Activated CD4-positive, alpha-beta T cell treated with anti-CD3 and anti-CD28 coated beads for 1 hour (primary cell): ENCODE measurements at places on chromosomes 5 and 9.

DNA sequence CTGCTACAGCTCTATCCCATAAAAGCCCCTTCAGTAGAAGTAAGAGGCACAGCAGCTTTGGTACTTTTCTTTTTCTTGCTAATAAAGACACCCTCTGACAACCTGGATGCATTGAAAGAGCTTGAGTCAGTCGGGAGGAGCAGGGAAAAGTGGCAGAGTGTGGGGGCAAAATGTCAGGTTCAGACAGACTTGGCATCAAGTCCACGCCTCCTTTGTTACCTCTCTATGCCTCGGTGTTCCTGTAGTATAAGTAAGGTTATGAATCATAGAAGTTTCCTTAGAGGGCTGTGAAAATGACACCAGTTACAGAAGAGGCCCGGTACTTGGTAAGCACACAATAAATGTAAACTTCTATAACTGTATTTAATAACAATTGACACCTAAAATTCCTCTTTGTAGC lies 133.9 kb downstream of the ESM1 start:
- no peak for DNase-seq

DNA sequence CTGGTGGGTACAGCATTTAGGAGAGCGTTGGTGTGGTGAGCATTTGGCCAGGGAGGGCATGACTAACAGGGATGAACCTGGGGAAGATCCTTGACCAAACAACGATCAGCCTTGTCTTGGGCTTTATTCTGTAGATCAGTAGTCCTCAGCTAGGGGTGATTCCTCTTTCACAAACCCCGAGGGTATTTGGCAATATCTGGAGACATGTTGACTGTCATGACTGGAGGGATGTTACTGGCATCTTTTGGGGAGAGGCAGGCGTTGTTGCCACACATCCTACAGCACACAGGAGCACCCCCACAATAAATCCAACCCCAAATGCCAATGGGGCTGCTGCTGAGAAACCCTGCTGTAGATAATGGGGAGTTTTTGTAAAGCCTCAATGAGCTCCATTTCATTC lies 43.9 kb downstream of the OSTF1 start:
- DNase-seq = no peak

DNA sequence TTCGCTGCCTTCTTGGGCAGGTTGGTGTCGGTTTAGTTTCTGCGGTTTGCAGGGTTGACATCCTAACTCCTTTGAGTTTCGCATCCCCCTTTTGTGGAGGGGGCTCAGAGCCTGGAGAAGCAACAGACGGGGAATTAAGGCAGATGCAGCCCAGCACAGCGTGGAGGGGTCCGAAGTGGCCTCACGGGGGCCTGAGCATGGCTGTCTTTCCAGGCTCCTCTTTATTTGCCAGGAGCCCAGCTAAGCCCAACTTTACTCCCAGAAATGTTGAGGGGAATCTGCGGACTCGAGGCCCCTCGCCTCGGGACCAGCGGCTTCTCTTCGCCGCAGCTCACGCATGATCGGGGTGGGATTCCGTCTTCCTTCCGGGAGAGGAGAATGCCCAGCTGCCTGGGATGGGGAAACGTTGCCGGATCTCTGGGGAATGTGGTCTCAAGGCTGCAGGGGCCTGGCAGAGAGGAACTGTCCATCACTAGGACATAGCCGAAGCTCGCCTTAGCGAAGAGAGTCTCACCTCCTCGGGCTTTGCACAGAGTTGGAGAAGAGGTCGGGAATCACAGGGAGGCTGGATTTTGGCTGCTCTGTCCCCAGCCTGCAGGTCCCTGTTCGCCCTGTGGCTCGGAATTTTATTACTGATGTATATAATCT lies 1.3 kb downstream of the RAI14 start:
- DNase-seq = no peak

DNA sequence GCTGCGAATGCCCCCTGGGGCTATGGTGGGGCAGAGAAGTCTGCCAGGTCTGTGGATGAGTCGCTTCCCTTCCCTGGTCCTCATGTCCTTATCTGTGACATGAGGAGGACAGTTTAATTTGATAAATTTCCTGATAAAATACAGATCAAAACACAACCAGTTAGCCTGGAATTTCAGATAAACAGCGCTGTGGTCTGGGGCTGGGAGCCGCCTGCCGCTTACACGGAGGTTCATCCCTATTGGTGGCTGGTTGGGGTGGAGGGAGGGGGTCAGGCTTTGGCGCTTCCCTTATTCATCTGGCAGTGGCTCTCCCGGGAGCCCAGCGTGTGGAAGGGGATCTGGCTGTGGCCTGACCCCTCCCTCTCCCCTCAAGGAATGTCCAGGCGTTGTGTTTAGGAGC lies 17.9 kb downstream of the CRB2 start:
- no peak for DNase-seq

DNA sequence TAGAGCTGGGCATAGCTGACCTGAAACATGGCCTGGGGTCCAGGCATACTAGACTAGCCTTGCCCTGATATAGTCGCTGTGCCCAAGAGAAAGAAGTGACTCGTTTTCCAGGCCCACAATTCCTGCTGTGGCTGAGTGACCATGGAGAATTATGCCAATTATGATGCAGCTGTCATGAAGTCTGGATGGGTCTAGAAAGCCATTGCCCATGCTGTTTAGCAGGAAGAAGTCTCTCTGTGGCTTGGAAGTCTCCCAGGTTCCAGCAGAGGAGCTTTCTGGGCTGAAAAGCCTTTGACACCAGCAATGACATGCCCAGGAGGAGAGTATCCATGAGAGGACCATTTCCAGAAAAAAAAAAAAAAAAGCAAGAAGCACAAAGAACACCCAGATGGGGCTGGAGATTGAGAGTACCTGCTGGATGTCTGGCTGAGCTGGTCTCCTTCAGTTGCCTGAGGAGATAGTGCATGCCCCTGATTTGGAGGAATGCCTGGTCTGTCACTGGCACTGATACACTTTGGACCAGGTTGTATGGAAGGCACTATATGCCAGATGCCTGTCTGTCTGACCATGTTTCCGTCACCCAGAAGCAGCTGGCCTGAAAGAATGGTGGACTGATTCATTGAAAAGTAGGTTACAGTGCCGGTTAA lies 128.0 kb upstream of the EPB41L4A start:
- DNase-seq = no peak

GRCh38 chr5:343461-344401 lies 22.2 kb downstream of the AHRR start:
- DNase-seq = peak; percentile 29

DNA sequence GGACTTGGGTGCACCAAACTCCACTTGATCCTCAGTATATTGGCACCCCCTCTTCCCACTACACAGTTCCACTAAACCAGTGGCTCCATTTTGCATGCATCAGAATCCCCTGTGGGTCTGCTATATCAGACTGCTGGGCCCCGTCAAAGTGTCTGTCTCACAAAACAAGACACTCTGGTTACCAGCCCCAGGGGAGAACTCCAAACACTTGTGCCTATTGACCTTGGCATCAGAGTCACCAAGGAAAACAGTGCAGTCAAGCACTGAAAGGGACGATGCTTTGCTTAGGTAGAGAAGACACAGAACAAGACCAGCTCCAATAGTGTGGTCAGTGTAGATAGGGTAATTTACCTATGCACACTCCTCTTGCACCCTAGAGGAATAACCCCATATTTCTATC lies 205.8 kb upstream of the RAI14 start:
- no peak for DNase-seq

DNA sequence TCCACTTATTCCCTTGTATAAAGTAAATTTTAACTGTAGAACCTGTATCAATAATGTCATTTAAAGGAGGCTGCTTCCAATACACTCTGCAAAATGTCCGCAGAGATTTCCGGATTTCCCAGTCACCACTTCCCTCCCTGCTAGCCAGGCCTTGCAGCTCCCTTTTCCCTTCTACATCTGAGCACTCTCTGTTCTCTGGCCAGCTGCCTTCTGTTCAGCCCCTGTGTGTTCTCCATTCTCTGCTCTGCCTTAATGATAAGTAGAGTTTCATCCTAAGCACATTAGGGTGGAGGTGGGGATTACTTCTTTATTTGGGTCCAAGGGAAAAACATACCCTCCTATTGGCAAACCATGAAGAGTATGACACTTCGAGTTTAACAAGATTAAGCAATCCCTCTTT lies 719.6 kb upstream of the WWC1 start:
- DNase-seq = no peak

DNA sequence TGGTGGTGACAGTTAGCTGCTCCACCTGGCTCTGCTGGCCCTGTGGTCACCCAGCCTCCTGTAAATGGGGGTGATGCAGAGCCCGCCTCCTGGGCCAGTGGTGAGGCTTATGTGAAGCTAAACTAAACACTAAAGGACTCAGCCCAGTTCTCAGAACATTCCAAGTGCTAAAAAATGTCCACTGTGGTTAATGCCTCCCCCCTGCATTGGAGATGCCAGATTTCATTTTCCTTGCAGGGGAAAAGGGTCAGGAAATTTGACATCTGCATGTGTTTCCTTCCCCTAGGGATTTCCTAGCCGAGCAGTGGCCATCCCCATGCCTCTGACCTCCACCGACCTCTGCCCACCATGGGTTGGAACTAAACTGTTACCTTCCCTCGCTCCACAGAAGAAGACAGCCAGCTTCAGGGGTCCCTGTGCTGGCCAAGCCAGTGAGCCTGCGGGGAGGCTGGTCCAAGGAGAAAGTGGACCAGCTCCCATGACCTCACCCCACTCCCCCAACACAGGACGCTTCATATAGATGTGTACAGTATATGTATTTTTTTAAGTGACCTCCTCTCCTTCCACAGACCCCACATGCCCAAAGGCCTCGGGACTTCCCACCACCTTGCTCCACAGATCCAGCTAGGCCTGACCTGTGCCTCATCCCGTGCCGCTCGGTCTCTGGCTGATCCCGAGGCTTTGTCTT lies 13.0 kb downstream of the CD74 start:
- DNase-seq = no peak

DNA sequence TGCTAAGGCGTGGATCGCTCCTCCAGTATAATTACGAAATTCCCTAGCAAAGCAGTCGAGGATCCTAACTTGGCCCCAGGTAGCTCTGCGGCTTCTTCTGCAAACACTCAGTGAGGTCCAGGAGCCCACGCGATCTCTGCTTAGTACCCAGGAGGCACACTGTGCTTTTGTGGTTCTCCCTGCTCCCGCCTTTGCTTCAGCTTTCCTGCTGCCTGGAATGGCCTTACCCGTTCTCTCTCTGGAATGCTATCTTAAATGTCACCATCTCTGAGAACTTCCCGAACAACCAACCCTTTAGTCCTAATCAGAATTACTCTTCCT lies 639 bp downstream of the INVS start:
- no peak for DNase-seq

DNA sequence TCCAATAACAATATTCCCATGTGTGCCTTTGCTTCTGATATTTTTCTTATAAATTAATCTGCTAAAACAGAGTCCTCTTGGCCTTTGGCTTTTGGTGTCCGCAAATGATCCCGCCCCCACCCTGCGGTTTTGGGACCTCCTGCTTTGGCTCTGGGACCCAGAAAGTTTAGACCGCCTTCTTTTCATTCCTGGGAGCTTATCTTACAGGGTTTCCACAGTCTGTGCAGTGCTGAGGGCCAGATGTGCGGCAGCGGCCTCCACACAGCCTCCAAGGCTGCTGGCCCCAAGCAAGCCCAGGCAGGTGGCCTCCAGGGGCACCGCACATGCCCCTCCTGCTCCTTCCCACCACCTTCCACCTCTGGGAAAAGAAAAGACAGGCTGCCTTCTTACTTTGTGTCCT lies 191.5 kb downstream of the ERCC6L2 start:
- no peak for DNase-seq

DNA sequence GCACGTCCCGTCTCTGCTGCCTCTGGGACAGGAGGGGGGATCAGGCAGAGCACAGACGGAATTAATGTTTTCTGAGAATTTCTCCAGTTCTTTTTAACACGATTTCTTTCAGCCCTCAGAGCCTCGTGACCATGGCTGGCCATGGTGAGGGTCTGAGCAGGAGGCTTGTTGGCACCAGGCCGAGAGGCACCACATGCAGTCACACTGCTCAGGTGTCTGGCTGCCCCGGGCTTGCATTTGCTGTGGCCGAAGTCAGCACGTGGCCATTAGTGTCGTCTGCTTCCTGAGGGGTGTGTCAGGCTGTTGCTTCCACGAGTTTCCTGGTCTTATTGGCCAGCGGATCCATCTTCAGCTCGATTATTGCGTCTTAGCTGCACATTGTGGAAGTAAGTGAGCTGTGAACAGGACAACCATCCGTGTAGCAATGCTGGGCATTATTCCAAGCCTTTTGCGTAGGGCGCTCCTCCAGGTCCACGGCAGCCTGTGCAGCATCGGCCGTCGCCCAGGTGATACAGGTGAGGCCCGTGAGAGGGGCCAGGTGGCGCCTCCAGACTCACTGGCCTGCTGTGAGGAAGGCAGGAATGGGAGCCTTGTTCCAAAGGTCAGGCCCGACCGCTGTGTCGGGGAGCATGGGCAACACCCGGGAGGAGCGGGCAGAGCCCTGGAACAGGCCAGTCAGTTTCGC lies 114.2 kb upstream of the CACNA1B start:
- DNase-seq = no peak

DNA sequence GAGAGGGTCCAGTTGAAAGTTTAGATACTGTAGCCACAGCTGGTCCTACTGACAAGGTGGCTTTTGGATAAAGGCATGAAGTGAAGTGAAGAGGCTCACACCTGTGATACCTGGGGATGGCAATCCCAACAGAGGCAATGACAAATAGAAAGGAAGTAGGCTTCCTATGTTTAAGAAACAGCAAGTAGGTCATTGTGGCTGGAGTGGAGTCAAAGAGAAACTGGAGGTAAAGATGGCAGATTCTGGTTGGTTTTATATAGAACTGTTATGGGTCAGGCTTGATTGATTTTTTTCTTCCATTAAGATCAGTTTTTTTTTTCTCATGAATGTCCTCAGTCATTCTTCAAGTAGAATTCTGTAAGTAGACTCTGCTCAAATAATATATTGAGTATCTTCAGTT lies 79.5 kb downstream of the ANXA1 start:
- no peak for DNase-seq

GRCh38 chr5:20608567-20608966 lies 620.6 kb upstream of the CDH18 start:
- DNase-seq = no peak

DNA sequence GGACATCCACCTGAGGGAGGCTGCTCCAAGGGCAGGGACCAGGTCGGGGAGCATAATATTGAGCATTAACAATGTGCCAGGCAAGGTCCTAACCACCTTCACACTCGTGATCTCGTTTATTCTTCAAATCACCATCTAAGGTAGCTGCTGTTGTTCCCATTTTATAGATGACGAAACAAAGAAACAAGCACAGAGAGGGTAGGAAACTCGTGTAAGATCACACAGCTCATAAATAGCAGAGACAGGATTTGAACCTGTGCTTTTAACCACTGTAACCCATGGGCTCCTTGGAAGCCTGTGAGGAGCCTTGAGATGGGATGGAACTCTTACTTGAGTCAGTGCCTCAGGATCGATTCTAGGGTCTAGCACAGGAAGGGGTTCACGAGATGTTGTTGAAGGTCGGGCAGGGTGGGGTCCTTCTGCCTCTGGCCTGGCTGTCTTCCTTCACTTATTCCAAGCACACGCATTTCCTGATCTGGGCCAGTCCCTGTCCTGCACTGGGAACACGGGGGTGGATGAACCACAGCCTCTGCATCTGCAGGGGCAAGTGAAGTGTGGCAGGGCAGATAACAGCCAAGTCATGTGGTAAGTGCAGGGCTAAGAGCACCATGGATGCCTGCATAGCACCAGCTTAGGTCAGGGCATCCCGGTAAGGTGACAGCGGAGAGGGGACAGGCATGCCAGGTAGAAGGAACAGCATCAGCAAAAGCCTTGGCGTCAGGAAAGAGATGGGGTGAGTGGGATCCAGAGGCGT lies 188.1 kb downstream of the MELK start:
- no peak for DNase-seq

- DNase-seq = no peak
These were observed 55.6 kb downstream of the ALG2 start for GRCh38 chr9:99166149-99166548.
